Stimulated activated CD4-positive, alpha-beta T cell treated with anti-CD3 and anti-CD28 coated beads, Interleukin-15, amount 100 ng/mL, for 1 hour (primary cell): ENCODE measurements at places on chromosomes 13 and 19.

- DNase-seq, result no peak
These were observed 33.9 kb downstream of the CAB39L start for GRCh38 chr13:49410006-49410405.

DNA sequence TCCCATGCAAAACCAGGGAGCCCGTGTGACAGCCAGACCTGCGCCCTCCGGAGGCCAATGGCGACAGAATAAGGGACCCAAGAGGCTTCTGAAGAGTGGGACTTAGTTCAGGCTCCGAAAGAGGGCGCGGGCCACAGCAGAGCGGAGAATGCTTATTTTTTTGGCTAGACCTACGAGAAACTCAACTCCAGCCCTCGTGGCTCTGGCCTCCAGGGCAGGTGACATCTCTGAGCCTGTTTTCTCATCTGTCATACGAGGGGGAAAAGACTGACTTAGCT lies 23.0 kb downstream of the DPP9 start:
- no peak for DNase-seq

DNA sequence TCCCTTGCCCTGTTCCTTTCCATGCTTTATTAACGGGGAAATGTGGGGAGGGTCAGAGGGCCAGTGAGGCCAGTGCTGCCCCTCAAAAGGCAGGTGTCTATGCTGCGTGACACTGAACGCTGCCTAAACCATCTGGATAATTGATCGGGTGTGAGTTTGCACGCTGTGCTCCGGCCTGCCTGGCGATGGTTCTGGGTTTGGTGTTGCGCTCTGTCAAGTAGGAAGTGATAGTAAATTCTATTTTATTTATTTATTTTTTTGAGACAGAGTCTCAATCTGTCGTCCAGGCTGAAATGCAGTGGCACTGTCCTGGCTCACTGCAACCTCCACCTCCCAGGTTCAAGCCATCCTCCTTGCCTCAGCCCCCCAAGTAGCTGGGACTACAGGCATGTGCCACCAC lies 86.5 kb downstream of the ATP11A start:
- no peak for DNase-seq

DNA sequence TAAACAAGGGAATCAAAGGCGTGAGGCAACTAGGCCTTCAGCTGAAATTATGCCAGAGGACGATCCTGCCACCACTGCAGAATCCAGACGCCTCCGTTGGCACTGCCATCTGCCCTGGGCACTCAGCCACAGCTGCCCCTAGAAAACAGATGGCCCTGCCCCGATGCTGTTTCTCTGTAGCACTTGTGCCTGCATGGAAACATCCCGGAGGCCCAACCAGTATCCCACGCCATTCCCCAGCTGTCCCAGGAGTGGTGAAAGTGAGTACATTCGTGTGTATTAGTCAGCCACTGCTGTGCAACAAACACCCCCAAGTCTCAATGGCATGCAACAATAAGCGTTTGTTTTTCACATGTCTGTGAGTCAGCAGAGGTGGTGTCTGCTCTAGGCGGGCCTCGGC lies 8.9 kb upstream of the CRTC1 start:
- no peak for DNase-seq

GRCh38 chr19:3658004-3658869 lies 31.6 kb upstream of the CACTIN start:
- DNase-seq, result no peak

GRCh38 chr13:60671386-60671785 lies 274.4 kb downstream of the TDRD3 start:
- DNase-seq, result no peak

DNA sequence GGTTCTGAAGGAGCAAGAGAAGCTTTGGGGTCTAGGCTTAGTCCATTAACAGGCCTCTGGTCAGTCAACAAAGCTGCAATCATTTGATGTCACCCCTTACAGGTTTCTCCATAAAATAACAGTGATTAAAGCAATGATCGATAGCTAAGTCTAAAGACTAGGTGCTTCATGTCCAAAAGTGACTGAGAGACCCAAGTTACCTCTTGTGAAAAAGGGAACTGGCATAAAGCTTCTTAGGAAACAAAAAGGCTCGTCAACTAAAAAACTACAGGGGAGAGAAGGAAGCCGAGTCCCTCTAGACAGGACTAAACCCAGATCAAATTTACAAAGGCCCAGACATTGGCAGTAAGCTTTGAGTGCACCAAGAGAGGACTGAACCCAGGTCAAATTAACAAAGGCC lies 2.2 kb downstream of the DCUN1D2 start:
- no peak for DNase-seq

DNA sequence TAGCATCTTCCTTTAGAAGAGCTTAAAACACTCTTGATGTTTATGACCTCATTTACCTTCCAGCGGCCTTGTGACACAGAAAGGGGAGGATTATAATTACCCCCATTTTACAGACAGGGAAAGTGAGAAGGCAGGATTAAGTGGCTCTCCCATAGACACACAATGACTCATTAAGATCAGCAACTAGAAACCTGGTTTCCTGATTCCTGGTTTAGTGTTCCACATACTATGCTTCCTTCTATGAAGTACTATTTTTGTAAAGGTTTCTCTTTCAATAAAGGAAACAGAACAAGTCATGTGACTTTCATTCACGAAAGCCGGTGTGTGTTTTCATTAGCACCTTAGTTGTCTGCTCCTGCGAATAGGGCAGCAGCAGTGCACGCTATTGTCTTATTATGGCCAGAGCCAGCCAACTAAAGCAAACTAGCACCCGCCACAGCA lies 8.3 kb downstream of the IRS2 start:
- DNase-seq, result no peak

DNA sequence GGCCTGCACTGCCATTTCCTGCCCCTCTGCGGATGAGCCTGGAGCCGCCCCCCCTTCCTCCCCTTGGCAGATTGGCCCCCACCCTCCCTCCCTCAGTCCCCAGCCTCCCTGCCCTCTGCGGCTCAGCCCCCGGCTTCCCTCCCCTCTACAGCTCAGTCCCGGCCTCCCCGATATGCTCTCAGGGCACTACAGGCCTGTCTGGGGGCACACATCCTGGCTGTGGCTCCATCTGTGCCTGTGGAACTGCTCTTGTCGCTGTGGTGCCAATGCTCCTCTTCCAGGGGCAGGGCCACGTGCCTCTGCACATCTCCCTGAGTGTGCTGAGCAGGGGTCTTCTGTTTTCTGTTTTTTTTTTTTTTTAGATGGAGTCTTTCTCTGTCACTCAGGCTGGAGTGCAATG lies 39.0 kb downstream of the ADPRHL1 start:
- no peak for DNase-seq

GRCh38 chr13:27406178-27406939 lies 18.1 kb upstream of the GTF3A start:
- no peak for DNase-seq

DNA sequence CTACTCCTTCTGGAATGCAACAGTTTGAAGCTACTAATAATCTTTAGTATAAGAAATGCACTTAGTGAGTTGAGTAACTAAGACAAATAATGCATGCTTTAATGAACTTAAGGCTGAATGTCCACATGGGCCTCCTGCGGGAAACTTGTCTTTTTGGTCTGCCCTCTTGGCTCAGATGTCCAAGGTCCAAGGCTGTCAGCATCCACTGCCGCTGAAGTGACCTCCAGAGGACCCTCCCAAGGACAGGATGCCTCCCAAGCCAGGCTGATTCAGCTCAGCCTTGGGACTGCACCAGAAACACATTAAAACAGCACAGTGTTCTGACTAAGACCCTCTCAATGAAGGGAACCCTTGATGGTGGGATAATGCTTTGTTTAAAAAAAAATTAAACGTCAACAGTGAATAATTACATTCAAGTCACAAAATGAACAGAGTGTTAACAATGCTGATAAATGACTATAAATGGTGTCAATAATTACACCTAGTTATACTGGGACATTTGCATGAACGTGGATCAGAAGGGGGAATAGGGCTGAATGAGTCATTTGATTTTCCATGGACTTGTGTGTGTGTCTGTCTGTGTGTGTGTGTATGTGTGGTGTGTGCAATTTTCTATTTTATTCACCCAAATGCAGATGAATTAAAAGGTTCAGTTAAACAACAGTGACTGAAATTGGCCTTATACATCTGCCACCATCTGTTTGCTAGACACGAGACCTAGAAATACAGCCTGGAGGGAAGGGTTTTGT lies 150.5 kb downstream of the COL4A1 start:
- DNase-seq, result no peak

DNA sequence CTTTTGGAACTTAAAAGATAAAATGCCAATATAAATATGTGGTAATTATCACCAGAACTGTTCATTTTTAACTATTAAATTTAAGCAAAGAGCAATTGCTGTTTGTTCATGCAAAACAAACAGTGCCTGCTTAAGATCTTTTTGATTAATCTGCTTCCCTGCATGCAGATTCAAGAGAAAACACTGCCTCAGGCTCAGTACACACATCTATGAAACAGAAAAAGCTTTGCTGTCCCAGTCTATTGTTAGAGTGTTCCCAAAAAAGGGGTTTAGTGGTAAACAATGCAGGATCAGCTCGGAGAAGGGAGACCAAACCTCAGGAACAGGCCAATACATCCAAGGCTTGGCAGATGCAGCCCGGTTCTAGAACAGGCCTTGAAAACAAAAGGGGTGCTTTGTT lies 49.3 kb upstream of the TDRD3 start:
- DNase-seq, result no peak

- peak; percentile 37 for DNase-seq
These were observed 40.5 kb downstream of the USP12 start for GRCh38 chr13:27130979-27131623.

DNA sequence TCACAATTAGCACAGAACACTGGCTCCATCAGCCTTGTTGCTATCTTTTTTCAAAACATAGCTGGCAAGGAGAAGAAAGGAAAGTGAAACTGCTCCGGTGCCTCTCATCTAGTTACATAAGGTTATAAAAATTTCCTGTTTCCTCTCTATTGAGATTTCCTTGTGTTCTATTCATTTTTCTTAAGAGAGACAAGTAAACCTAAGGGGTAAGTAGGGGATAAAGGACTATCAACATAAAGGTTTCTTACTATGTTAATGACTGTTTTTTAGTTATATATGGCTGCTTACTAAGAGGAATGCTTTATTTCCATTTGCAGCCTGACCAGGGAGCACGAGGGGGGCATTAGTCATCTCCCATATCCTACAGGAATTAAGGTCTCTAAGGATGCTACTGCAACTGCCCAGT lies 73.2 kb upstream of the MLNR start:
- DNase-seq, result no peak

DNA sequence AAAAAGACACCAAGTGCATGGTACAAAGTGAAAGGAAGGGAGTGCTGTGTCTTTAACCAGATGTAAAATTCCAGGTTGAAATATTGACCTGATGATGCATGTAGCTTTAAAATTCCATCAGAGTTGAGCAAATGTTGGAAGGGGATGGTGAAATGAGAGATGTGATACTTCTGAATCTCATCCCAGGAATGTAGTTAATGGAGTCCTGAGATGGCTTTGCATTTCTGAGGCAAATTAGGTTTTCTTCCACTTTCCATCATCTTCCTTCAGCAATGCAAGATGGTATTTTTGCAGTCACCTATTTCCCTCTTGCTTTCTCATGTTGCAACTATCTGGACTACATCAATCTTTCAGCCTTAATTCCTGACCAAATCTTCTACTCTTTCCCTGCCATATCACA lies 194.1 kb upstream of the MIR17HG start:
- DNase-seq, result no peak

- no peak for DNase-seq
These were observed 5.2 kb upstream of the ZNF480 start for GRCh38 chr19:52291781-52292180.

GRCh38 chr13:105543742-105544141 lies 991.7 kb downstream of the EFNB2 start:
- no peak for DNase-seq

DNA sequence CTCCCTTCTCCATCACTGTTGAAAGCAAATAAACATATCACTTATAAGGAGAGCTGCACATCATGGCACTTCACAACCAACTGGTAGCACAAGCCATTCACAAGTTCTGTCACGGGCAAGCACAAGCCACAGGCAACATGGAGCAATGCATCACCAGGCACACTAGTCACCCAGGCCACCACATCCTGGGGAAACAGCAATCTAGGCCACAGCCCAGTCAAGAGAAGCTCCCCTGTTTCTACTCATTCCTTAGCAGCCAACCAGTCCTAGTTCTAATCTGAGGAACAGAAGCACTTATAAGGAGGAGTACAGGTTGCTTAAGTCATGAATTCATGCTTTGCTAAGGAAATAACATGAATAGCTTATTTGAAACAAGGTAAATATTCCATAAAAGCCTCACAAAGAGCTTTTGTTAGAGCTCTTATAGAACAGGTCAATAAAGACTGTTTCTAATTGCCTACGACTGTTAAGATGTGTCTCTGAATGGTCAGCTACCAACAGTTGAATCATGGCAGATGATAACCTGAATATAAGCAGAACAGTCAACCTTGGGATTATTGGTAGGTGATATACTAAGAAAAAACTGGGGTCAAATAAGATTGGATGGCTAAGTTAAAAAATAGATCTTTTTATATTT lies 169.0 kb downstream of the TBC1D4 start:
- no peak for DNase-seq

GRCh38 chr13:59774491-59774971 lies 389.2 kb downstream of the DIAPH3 start:
- DNase-seq, result no peak
